ENCODE measurements at places on chromosomes 1 and 21. TPM values are rescaled to one million over a fixed set of nuclear protein-coding genes. Genes with fewer than 3 reads are reported as not detected.
A peak's percentile ranks its signal among the peaks of the same experiment; 100 is the strongest.

DNA sequence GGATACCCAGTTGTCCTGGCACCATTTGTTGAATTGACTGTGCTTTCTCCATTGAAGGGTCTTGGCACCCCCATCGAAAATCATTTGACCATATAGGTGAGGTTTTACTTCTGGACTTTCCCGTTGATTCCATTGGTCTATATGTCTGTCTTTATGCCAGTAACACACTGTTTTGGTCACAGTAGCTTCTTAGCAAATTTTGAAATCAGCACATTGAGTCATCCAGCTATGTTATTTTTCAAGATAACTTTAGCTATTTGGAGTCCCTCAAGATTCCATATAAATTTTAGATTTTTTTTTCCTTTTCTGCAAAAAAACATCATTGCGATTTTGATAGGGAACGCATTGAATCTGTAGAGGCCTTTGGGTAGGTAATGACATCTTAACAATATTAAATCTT is 235.6 kb downstream of the SMYD3 start:
- DNase-seq = no peak

- DNase-seq = peak; percentile 63
These were observed 4.3 kb upstream of the SPATC1L start for GRCh38 chr21:46188226-46189212.

NBPF1 gene
- total RNA-seq = 29.3 TPM

GRCh38 chr1:41673378-41673777 is 188.9 kb upstream of the EDN2 start:
- DNase-seq = no peak

HAPLN2 gene
- 0.46 TPM for total RNA-seq

- peak; percentile 79 for DNase-seq
These were observed 87.9 kb upstream of the HMCN1 start for GRCh38 chr1:185646202-185646683.

- no peak for DNase-seq
These were observed 42.6 kb downstream of the AHDC1 start for GRCh38 chr1:27561124-27561899.

- no peak for DNase-seq
These were observed 319.6 kb downstream of the GPATCH2 start for GRCh38 chr1:217311269-217311668.

GRCh38 chr1:26910343-26911160 is 3.2 kb downstream of the NR0B2 start:
- DNase-seq = no peak

IFI44L gene
- total RNA-seq = not detected

SPATA46 gene
- not detected for total RNA-seq

TMEM200B gene
- 12.6 TPM for total RNA-seq

DNA sequence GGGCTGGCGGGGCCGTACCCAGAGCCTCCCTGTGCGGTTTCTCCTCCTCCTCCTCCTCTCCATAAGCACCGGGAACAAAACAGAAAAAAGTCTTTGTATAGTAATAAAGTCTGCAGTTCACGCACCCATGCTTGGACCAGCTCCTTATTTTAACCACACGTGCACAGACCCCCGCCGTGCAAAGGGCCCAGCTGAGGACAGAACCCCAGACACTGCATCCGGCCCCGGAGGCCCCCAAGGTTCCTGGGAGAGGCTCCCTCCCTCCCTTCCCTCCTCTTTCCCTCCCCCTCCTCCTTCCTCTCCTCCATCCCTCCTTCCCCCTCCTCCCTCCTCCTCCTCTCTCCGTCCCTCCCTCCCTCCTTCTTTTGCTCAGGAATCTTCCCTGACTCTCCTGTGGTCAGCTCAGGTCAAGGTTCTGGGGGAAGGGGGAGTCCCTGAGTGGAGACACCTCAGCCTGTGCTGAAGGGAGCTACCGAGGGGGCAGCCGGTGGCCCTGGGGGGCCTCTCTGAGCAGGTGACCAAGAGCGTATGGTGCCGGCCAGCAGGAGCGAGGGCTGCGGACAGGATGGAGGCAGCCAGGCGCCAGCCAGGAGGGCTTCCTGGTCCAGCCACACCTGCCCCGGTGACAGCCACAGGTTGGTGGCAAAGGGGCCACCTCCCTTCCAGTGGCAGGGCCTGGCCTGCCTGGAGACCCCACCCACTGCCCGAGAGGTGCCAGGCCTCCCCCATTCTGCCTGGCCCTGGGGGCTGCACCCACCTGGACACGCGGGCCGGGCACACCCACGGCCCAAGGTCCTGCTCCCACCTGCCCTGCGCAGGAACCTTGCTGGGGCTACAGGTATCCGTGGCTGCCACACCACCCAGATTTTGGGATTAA is 3.2 kb upstream of the TTLL10 start:
- peak; percentile 25 for DNase-seq

DNA sequence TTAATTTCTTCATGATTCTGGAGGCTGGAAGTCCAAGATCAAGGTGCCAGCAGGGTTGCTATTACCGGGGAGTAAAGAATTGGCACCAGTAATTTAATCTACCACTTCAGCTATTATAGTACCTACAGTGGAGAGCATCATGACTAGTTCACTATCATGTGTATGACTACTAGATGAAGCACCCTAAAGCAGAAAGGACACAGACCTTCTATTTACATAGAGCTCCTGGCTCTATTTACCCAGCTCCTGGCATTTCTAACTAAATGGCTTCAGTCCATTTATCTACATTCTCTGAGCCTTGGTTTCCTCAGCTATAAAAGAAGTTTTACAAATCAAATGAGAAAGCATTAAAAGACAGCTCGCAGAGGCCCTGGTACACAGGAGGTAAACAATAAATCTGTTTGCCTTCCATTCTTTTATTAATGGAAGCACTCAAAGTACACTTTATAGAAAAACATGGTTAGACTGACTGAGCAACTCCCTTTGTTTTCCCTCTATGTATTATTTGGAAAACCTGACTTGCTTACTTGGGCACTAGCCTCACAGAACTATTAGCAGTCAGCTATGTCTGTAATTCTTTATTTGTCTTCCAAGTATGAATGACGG is 203.0 kb downstream of the SLC35F3 start:
- no peak for DNase-seq

DNA sequence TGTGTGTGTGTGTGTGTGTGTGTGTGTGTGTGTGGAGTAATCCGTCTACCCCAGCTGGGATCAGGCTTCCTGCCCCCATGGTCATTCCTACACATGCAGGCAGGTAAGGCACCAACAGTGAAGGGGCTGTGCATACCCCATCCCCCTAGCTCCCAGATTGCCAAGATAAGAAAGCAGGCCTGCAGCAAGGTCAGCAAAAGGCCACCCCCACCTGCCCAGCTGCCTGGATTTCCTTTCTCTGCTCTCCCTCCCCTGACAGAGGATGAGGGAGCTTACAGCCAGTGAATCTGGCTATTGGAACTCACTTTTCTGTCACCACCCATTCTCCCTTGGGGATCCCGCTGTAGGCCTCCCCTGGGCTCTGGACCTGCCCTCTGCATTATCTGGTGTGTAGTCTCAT is 7.9 kb downstream of the ALX3 start:
- no peak for DNase-seq

COL16A1 gene
- 6.5 TPM for total RNA-seq

- no peak for DNase-seq
These were observed 38.7 kb upstream of the BATF3 start for GRCh38 chr1:212738330-212738729.

CSRP1 gene
- 0.44 TPM for total RNA-seq

DNA sequence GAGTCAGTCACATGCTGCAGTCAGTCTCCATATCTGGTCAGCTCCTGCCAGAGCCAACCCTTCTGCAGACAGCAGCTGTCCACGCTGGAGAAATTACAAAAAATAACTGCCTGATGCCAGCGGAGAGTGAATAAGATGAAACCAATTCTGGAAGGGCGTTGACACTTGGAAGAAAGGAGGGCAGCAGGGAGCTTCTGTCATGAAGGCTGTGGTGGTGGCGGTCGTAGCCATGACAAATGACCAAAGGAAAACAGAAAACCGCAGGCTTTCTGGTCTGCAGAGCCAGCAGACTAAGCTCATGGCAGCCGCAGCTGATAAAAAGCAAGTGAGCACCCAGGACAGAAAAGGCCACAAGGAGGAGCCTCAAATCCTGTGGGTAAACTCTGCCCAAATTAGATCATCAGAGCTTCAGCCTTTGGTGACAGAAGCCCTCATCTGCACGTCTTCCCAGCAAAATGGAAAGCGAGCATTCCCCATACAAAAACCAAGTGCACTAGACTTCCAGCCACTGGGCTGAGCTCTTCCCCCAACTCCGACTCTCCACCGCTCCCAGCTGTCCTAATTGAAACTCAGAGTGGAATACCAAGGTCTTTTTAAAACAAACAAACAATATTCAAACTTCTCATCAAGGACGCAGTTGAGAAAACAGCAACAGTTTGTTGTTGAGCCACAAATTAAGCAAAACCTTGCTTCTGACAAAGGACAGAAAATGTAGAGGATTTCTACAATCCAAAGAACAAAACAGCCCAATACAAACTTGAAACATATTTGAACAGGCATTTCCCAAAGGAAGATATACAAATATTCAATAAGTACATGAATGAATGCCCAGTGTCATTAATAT is 28.7 kb downstream of the RSPH1 start:
- peak; percentile 61 for DNase-seq

SYNC gene
- 0.15 TPM for total RNA-seq

- no peak for DNase-seq
These were observed 82.3 kb downstream of the TBX19 start for GRCh38 chr1:168362991-168363390.

ATP1A2 gene
- total RNA-seq = 3.0 TPM

MAP10 gene
- 1.3 TPM for total RNA-seq

DNA sequence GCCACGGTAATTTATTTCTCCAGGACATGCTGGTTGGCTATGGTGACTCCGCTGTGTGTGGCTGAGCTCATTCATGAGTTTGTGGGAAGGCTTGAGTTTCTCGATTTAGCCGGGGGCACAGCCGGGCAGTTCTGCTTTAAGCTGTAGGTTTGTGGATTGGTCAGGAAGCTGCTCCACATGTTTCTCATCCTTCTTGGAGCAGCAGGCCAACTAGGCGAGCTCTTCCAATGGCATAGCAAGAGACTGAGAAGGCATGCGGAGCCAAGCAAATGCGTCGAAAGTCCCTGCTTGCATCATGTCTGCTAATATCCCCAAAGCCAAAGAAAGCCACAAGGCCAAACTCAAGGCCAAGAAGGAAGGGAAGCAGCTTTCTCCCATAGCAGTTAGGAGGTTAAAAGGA is 71.6 kb upstream of the GREM2 start:
- DNase-seq = no peak

CA6 gene
- not detected for total RNA-seq

ADAMTS5 gene
- 0.99 TPM for total RNA-seq

DNA sequence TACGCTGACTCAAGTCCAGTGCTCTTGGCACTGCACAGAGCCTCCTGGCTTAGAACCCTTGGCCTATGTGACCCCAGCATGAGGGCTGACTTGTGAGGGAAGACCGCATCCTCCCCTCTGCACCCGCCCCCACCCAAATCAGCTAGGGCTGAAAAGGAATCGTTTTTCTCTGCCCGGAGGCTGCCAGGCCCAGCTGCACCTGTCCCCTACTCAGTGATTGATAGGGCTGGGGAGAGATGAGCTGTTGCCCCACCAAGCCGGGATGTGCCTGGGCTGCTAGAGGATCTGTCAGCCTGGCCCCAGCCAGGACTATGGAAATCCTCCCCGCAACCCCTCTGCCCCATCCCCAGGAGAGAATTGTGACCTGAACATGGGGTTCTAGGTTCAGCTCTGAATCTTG is 20.6 kb downstream of the MYOG start:
- no peak for DNase-seq

- no peak for DNase-seq
These were observed 41.0 kb downstream of the KCND3 start for GRCh38 chr1:111948209-111949171.

DNA sequence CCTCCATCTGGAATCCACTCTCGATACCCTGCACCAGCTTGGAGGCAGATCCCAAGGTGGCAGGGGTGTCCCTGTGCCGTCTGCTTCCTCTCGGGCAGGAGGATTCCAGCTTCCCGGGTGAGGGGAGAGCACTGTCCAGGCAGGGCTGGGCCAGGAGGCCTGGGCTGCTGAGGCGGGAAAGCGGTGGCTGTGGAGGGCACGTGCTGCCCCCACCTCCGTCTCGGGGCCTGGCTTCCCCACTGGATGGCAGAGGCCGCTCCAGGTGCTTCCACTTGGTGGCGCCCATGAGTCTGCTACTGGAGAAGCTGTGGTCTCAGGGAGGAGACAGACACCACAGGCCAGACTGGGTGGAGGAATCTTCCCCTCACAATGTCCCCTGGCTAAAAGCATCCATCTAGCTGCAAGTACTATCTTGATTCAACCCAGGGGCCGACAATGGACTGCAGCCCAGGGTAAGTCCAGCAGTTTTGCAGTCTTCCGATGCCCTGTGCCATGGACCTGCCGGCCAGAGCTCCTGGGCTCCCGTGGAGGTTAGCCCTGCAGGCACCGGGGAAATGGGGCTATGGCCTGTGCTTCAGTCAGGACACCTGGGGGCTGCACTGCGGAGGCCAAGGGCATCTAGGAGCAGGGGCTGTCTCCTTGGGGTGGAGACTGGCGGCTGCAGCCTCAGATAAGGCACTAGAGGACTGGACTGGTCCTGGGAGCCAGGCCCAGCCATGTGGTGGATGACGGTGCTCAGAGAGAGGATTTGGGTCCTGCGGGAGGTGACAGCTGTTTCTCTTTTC is 41.3 kb upstream of the EIF4G3 start:
- peak; percentile 93 for DNase-seq

PLEKHN1 gene
- total RNA-seq = 2.0 TPM

OR2L8 gene
- 0.24 TPM for total RNA-seq

DNA sequence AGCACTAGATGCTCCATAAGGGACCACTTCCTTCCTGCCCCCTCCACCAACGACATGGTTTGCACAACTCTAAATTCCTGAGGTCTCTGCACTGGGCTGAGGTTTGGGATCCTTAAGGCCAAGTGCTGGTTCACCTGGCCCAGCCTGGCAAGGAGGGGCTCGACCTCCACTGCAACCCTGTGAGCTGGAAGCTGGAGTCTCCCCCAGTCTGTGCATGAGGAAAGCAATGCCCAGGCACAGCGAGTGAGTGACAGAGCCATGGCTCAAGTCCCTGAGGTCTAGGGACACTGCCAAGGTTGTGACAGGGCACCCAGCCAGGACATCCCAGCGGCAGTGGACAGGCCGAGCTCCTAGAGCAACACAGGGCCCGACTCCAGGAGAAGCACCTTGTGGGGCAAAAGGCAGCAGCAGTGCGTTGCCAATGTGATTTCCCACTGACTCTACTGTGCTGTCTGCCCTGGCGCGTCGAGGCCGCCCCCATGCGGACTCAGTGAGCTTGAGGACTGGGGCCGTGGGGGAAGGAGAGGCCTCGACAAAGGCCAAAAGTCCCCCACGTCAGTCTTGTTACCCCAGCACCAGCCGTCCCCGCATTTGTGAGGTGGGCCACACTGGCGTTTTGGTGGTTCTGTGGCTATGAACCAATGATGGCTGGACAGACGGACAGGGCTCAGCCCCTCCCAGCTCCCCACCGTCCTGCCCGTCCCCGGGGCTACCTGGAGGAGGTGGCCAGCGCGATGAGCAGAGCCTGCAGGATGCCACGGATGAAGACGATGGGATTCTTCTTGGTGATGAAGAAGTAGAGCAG is 30.0 kb downstream of the PODN start:
- DNase-seq = no peak

Data from H9 (cell line).